ENCODE measurements at places on chromosomes 13 and 19.

GRCh38 chr13:41995336-41995735 is 34.4 kb upstream of the VWA8 start:
- DNase-seq, result no peak

DNA sequence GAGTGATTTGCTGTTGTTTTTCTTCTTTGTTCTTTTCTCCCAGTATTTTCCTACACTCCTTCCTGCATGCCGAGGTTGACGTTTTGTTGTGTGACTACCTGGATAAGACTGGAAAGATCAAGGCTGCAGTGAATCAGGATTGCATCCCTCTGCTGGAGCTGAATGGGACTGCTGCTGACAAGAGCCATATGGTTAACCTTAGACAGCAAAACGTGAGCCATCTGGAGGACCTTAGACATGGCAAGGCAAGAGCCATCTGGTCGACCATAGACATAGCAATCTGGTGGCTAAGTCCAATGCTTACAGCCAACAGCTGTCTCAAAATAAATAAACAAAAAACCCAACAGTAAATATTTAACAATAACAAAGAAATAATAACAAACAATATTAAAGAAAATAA is 42.6 kb upstream of the ZNF91 start:
- no peak for DNase-seq

DNA sequence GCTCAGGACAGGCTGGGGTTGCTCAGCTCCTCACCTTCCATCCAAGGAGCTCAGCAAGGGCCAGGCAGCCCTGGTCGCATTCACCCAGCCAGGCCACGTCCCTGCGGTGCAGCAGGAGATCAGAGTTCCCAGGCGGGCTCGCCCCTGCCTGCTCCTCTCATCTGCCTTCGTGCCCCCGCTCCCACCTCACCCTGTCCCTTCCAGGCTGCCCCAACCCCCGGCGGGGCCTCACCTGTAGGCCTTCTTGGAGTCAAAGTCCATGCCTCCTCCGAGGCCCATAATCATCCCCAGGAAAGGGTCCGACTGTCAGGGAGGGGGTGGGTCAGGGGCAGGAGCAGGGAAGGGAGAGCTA is 1.3 kb upstream of the RINL start:
- DNase-seq, result no peak

DNA sequence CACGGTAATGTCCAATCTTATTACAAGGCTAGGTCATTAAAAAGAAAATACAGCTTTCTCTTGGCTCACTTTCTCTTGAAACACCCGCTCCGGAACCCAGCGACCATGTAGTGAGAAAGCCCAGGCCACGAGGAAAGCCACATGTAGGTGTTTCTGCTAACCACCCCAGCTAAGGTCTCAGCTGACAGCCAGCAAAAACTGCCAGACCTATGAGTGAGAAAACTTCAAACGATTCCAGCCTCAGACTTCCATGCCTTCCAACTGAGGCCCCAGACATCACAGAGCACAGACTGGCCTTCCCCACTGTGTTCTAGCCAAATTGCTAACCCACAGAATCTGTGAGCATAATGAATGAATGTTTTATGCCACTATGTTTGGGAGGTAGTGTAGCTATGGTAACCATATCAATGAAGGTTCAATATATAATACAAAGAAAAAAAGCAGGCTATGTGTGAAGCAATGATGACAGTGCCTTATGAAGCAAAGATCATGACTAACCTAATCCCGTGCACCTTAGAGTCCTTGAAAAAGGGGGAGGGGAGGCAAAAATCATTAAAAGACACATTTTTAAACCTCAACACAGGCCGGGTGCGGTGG is 11.9 kb upstream of the TPTE2 start:
- DNase-seq, result no peak

- no peak for DNase-seq
These were observed 41.4 kb downstream of the NLRP12 start for GRCh38 chr19:53782698-53783097.

GRCh38 chr19:2081873-2082810 is 14.0 kb downstream of the MOB3A start:
- no peak for DNase-seq

- DNase-seq, result no peak
These were observed 1.6 kb downstream of the OXGR1 start for GRCh38 chr13:96992633-96993032.

GRCh38 chr13:105466376-105466775 is 1069.1 kb downstream of the EFNB2 start:
- DNase-seq, result no peak

DNA sequence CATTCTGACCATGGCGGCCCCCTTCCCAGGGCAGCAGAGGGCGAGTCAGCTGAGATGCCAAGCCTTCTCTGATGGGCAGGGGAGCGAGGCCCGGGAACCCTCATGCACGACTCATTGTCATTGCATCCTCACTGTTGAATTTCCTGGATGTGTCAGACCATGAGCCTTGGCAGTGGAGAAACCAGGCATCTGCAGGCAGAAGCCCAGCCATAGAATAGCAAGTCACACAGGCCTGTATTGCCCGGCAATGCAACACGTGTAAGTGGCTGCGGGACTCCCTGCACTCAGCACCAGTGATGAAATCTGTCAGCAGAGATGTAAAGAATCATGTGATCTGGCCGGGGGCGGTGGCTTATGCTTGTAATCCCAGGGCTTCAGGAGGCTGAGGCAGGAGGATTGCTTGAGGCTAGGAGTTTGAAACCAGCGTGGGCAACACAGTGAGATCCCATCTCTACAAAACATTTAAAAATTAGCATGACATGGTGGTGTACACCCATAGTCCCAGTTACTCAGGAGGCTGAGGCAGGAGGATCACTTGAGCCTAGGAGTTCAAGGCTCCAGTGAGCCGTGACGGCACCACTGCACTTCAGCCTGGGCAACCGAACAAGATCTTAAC is 199.7 kb downstream of the KATNAL1 start:
- no peak for DNase-seq

GRCh38 chr19:30287973-30288372 is 84.2 kb upstream of the ZNF536 start:
- no peak for DNase-seq

- DNase-seq, result no peak
These were observed 20.6 kb downstream of the HCN2 start for GRCh38 chr19:610071-610800.

- no peak for DNase-seq
These were observed 8.0 kb upstream of the ZNF358 start for GRCh38 chr19:7507884-7508283.

DNA sequence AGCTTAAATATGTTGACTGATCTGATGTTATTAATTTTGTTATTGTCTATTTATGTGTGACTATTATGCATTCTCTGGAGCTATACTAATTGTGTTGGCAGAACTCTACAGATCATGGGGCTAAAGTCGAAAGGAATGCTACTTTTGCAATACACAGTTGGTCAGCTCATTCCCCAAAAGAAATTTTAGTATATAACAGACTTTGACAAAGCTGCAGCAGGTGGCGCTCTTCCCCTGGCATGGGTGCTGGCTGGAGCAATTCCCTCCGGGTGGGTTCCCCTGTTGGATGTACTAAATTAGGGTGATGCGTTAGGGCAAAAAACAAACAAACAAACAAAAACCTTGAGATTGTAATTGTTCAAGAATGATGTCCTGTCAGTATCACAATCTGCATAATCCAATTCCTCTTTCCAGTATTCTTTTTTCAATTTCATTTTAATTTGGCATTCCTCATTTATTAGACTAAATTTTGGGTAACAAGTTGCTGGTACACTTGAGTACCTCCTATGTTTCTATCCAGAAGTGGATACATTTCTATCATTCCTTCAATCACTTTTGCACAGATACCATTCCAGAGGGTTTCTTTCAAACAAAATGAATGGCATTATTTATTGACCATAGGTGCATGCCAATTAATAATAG is 322.8 kb upstream of the EDNRB start:
- DNase-seq, result peak; percentile 0

GRCh38 chr19:48989701-48990291 is 3.3 kb downstream of the GYS1 start:
- no peak for DNase-seq

GRCh38 chr13:75395901-75396300 is 86.1 kb downstream of the TBC1D4 start:
- no peak for DNase-seq

DNA sequence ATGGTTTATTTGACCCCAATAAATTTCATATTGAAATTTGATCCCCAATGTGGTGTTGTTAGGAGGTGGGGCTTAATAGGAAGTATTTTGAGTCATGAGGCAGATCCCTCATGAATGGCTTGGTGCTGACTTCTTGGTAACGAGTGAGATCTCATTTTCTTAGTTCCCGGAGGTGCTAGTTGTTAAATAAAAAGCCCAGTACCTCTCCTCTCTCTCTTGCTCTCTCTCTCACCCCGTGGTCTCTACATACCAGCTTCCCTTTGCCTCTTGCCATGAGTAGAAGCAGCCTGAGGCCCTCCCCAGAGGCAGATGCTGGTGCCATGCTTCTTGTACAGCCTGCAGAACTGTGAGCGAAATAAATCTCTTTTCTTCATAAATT is 39.4 kb upstream of the KATNAL1 start:
- no peak for DNase-seq

DNA sequence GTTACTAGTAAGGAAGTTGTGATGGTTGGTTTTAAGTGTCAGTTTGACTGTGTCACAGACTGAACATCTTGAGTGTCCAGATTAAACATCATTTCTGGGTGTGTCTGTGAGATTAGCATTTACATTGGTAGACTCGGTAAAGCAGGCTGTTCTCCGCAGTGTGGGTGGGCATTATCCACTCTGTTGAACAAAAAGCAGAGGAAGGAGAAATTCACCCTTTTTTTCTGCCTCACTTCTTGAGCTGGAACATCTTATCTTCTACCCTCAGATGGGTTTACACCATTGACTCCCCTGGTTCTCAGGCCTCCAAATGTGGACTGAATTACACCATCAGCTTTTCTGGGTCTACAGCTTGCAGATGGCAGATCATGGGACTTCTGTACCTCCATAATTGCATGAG is 63.7 kb upstream of the ZDHHC20 start:
- DNase-seq, result no peak

- DNase-seq, result no peak
These were observed 921.6 kb upstream of the PCDH20 start for GRCh38 chr13:62337109-62337880.

GRCh38 chr19:787536-787935 is 9.7 kb upstream of the PTBP1 start:
- no peak for DNase-seq

- DNase-seq, result no peak
These were observed 236.3 kb downstream of the COL4A1 start for GRCh38 chr13:110070511-110071120.

All from stimulated activated CD8-positive, alpha-beta memory T cell treated with anti-CD3 and anti-CD28 coated beads, Interleukin-4, amount 100 ng/mL, for 24 hours (primary cell).